CD4-positive, alpha-beta memory T cell (primary cell): ENCODE measurements at places on chromosomes 5 and 9. TPM values are rescaled to one million over a fixed set of nuclear protein-coding genes. Genes with fewer than 3 reads are reported as not detected.

The CATSPER3 gene
- total RNA-seq, result 1.8 TPM

DNA sequence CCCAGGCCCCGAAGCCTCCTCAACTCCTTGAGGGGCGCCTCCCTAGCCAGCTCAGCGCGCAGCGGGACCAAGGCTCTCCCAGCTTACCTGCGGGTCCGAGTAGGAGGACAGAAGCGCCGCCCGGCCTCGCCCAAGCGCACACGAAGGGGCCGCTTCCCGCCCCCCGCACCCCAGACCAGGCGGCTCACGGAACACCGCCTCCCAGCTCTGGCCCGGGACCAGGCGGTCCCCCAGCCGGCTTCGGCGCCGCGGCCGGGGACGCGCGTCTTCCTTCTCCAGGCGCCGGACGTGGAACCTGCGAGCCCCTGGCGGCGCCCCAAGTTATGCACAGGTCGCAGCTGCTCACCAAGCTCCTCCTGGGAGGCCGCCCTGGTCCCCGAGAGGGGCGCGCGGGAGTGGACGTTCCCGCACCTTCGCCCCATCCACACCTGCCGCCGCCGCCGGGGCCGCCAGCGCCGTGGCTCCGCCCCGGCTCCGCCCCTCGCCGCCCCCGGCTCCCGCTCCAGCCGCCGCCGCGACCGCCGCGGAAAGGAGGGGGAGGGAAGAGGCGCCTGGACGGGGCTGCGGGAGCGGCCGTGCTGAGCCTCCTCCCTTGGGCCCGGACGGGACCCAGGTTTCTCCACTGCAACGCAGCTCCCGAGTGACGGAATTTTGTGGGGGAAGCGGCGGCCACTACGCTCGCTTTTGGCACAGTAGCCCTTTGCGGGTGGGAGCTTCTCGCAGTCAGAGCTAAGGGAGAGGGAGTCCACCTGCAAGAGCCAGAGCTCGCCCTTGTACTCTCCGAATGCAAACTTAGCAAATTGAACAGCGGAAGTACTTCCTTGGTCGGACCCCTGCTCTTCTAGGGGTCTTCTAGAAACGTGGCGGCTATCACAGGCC is 77.5 kb upstream of the IFNE start:
- H3K36me3 ChIP-seq, result no peaks in the 10 kb centered on the region
- DNase-seq, result peak; percentile 54
- no peak overlapping the region for H3K27ac ChIP-seq
- peak overlapping the region; percentile 65 for H3K4me3 ChIP-seq
- H3K4me1 ChIP-seq, result peaks cover 21% of the 10 kb centered on the region

The SPINK5 gene
- not detected for total RNA-seq

DNA sequence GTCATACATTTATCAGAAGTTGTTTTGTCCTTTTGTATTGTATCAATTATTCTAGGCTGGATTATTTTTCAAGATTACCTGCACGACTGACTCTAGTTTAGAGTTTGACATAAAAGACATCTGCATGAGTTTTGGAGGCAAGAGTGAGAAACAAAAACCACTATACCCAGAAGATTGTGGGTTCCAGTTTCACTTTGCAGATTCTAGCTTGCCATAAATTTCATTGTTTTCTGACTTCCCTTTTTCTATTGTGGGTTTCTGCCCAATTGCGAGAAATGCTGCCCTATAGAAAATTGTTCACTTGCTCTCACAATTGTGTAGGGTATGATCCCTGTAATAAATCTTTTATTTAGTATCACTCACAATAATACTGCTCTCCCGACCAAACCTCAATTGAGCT is 1043.4 kb upstream of the CDH10 start:
- no peaks in the 10 kb centered on the region for H3K27me3 ChIP-seq
- H3K36me3 ChIP-seq, result no peaks in the 10 kb centered on the region
- H3K4me1 ChIP-seq, result no peaks in the 10 kb centered on the region
- no peak overlapping the region for H3K27ac ChIP-seq

DNA sequence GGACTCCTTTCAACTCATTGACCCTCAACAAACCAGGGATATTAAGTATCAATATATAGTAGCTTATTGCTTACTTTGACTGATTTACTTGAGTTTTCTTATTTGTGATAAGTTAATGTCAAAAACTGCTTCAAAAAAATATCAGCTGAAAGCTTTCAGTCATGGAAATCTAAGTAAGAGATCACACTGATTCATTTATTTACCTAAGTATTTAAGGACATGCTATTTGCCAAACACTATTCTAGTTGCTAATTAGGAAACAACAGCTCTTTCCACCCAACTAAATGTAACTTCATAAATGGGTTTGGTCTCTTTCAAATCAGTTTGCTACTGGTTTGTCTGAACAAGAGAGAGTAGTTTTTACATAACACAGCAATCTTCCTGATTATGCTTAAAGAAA is 48.2 kb downstream of the CHD1 start:
- H3K27ac ChIP-seq, result no peak overlapping the region
- no peak overlapping the region for H3K4me3 ChIP-seq
- H3K36me3 ChIP-seq, result peaks cover 48% of the 10 kb centered on the region
- no peaks in the 10 kb centered on the region for H3K27me3 ChIP-seq
